ENCODE measurements at places on chromosomes 6 and 20.

GRCh38 chr6:56434606-56435005, 187.2 kb upstream of the COL21A1 start:
- no peak for DNase-seq

- DNase-seq: no peak
Observed at GRCh38 chr6:159806021-159806458, 6.0 kb downstream of the PNLDC1 start.

GRCh38 chr20:16692009-16692408, 37.8 kb upstream of the SNRPB2 start:
- no peak for DNase-seq

- no peak for DNase-seq
Observed at GRCh38 chr6:134309983-134310605, 7.8 kb downstream of the SGK1 start.

DNA sequence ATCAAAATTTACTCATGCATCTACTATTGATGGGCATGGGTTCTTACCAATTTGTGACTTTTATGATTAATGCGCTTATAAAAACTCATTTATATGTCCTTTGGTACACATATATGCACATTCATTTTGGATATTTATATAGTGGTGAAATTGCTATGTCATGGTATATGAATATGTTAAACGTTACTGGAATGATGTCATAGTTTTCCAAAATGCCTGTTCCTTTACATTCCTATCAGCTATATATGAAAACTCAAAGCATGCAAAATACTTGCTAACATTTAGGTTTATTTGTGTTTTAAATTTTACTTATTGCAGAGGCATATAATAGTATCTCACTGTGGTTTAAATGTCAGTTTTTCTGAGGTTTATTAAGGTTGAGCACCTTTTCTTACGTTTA, 1403.1 kb downstream of the HACE1 start:
- DNase-seq: no peak

GRCh38 chr20:40962733-40963504, 65.7 kb upstream of the TOP1 start:
- peak; percentile 46 for DNase-seq

All from stimulated activated CD4-positive, alpha-beta T cell treated with anti-CD3 and anti-CD28 coated beads, Interleukin-12 subunit alpha, Interleukin-12 subunit beta, amount 100 ng/mL, for 24 hours (primary cell).